H4 (cell line): ENCODE measurements at places on chromosomes 7 and 10. TPM values are rescaled to one million over a fixed set of nuclear protein-coding genes. Genes with fewer than 3 reads are reported as not detected.

Gene HOXA3
- 1.1 and 5.5 TPM in 2 replicates for total RNA-seq

Gene OR2A2
- not detected in 2 replicates for total RNA-seq

Gene SYCE1
- total RNA-seq, result not detected in 2 replicates

Gene PPIA
- 13,857 and 15,820 TPM in 2 replicates for total RNA-seq

Gene SPDYE9
- not detected in 2 replicates for total RNA-seq

Gene RET
- 0.04 TPM in 1 of 2 replicates, not detected in the other for total RNA-seq

Gene PRTFDC1
- total RNA-seq, result 18.3 and 22.8 TPM in 2 replicates

Gene RAPGEF5
- total RNA-seq, result 0.85 and 2.4 TPM in 2 replicates

Gene BHLHA15
- total RNA-seq, result not detected in 2 replicates

Gene TDRD1
- total RNA-seq, result not detected in 2 replicates

Gene ZMYND11
- total RNA-seq, result 26.7 and 31.4 TPM in 2 replicates
